ENCODE measurements at places on chromosomes 11 and 22. TPM values are rescaled to one million over a fixed set of nuclear protein-coding genes. Genes with fewer than 3 reads are reported as not detected.

DNA sequence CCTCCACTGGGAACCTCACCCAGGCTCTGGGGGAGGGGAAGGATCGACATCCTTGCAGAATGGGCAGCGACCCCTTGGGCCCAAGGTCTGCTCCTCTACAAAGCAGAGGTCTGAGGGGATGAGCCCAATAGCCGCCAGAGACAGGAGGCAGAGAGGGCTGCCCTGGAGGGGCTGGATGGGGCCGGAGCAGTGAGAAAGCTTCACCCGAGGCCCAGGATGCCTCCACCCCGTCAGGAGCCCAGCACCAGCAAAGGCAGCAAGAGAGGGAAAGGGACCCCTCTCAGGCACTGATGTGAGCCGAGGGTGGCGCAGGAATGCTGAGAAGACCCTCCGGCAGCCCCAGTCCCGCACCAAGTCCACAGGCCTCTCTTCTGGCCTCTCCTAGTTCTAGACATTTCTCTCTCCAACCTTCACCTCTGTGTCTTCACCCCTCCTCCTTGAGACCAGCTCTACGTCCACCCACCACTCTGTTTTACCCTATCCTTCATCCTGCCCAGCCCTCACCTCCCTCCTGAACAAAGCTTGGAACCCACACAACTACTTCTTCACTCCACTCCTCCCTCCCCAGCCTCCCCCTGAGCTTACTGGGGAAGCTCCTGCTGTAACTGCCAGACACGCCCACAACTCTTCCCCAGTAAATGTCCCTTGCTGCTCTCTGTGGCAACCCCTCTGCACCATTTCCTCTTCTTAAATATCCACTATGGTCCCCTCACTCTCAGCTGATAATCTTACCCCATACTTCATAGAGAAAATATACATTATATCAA is 131.9 kb downstream of the MPPED1 start:
- no peaks in the 10 kb centered on the region for H3K36me3 ChIP-seq
- no peak overlapping the region for H3K4me3 ChIP-seq
- no peak for DNase-seq
- H3K27ac ChIP-seq, result no peak overlapping the region

DNA sequence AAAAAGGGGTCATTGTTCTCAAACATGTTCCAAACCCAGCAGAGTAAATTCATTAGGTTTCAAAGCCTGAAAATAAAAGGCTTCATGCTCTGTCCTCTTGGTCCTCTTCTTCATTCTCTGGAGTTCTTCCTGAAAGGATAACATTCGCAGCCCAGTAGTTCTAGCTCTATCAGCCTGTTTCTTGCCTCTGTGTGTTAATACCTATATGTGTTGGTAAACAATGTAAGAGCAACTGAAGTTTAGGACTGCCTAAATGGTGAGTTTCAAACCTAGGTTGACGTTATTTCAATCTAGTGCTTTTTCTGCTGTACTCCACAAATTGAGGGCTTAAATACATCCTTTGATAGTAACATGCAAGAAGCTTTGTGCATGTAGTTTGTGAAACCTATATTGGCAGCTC is 9.4 kb downstream of the AASDHPPT start:
- peaks cover 2% of the 10 kb centered on the region for H3K4me1 ChIP-seq
- H3K27ac ChIP-seq, result no peak overlapping the region
- H3K27me3 ChIP-seq, result no peaks in the 10 kb centered on the region
- no peaks in the 10 kb centered on the region for H3K36me3 ChIP-seq
- no peak for DNase-seq

Gene FAM180B
- total RNA-seq, result not detected

Gene OR2AT4
- not detected for total RNA-seq

Gene SERGEF
- total RNA-seq, result 76.3 TPM

GRCh38 chr11:69726481-69726880 is 22.7 kb upstream of the FGF19 start:
- H3K4me3 ChIP-seq, result no peak overlapping the region
- H3K4me1 ChIP-seq, result no peaks in the 10 kb centered on the region
- no peak for DNase-seq
- no peaks in the 10 kb centered on the region for H3K27me3 ChIP-seq
- no peaks in the 10 kb centered on the region for H3K36me3 ChIP-seq
- H3K27ac ChIP-seq, result no peak overlapping the region

Gene OR5A2
- not detected for total RNA-seq

Gene P2RY6
- total RNA-seq, result 0.76 TPM

Gene KCNJ1
- total RNA-seq, result not detected

Gene MAJIN
- total RNA-seq, result 0.46 TPM

Gene MMP7
- 3.1 TPM for total RNA-seq

- H3K4me3 ChIP-seq, result no peak overlapping the region
- H3K27me3 ChIP-seq, result no peaks in the 10 kb centered on the region
- no peaks in the 10 kb centered on the region for H3K4me1 ChIP-seq
- no peaks in the 10 kb centered on the region for H3K36me3 ChIP-seq
Observed at GRCh38 chr11:35526370-35526792, 965 bp upstream of the PAMR1 start.

Gene SNAP29
- 12.1 TPM for total RNA-seq

Gene GRM5
- total RNA-seq, result under 0.01 TPM

- no peaks in the 10 kb centered on the region for H3K4me1 ChIP-seq
- DNase-seq, result no peak
- H3K27me3 ChIP-seq, result no peaks in the 10 kb centered on the region
- no peak overlapping the region for H3K27ac ChIP-seq
- no peak overlapping the region for H3K4me3 ChIP-seq
Observed at GRCh38 chr22:29700900-29701154, 19.0 kb upstream of the CABP7 start.

DNA sequence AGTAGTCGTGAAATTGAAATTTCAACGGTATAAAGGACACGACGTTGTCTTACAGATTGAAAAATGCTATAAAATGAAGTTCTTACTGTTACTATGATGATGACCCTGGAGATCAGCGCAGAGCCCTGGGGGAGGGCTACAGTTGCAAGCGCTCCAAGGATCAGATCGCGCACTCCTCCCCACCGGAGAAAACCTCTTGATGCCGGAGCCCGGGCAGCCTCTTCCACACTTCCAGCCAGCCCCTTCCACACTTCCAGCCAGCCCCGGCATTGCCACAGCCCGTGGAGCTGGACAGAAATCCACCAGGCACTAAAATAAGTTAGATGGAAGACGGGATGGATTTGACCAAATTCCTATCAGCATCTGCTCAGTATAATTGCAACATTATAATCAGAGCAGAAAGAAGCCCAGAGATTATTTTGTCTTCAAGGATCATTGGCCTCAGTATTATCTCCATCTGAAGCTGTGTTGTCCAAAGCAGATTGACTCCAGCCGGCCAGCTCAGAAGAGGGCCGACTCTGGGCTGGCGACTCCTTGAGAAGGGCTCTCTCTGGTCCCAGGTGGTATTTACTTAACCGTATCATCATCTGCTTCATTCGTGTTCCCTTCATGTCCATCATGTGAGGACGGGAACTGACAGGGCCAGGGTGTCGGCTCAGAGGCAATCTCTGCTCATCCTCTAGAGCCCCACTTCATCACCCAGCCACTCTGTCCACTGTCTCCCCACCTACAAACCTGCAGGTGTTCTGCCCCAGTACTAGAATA is 777 bp upstream of the MICAL3 start:
- H3K36me3 ChIP-seq, result no peaks in the 10 kb centered on the region
- H3K27ac ChIP-seq, result no peak overlapping the region
- H3K27me3 ChIP-seq, result no peaks in the 10 kb centered on the region
- peak overlapping the region; percentile 59 for H3K4me3 ChIP-seq
- peaks cover 6% of the 10 kb centered on the region for H3K4me1 ChIP-seq

Measured in ovary (tissue), 10 donors.